Daoy (cell line): ENCODE measurements at places on chromosomes 5 and 9. TPM values are rescaled to one million over a fixed set of nuclear protein-coding genes. Genes with fewer than 3 reads are reported as not detected.

The PLAC8L1 gene
- total RNA-seq: 0.83 and 0.91 TPM in 2 replicates

The NR4A3 gene
- 0.17 and 0.24 TPM in 2 replicates for total RNA-seq

GRCh38 chr9:38361473-38361850, 31.0 kb upstream of the ALDH1B1 start:
- DNase-seq: no peak

- peak; percentile 92 for DNase-seq
Observed at GRCh38 chr9:124281931-124282371, 24.2 kb downstream of the NEK6 start.

DNA sequence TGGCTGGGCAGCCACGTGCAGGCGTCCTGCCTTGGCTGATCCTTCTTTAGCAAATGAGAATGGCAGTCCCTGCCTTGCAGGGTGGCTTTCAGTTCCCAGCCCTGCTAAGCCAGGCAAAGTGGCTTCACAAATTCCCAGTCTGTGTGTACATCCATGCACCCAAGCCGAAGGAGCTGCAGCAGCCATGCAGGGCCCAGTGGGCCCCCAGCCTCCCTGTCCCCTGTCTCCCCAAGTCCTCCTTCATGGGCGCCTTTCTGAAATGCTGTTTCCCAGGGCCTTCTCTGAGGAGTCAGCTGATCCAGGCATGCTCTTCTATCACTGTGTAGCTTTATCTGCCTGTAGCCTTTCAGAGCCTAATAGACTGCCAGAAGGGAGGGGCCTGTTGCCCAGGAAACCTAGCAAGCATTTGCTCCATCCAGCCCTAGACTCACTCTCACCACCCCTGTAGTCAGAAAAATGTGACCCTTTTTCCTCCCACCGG, 47.4 kb upstream of the SHC3 start:
- no peak for DNase-seq

DNA sequence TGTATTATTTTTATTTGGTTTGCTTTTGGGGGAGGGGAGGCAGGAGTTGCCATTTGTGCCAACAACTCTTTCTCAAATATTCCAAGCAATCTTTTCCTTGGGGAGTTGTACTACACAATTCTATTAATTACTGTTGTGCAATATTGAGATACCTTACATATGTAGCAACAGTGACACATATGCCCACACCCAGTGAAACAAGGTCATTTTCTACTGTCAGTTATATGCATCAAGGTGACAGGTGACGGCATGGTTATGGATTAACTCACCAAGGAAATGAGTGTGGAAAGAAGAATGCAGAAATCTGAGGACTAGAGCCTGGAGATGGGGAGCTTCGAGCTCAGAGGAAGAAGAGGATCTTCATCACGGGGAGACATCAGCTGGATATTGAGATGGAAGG, 17.9 kb upstream of the MSMP start:
- DNase-seq: no peak

DNA sequence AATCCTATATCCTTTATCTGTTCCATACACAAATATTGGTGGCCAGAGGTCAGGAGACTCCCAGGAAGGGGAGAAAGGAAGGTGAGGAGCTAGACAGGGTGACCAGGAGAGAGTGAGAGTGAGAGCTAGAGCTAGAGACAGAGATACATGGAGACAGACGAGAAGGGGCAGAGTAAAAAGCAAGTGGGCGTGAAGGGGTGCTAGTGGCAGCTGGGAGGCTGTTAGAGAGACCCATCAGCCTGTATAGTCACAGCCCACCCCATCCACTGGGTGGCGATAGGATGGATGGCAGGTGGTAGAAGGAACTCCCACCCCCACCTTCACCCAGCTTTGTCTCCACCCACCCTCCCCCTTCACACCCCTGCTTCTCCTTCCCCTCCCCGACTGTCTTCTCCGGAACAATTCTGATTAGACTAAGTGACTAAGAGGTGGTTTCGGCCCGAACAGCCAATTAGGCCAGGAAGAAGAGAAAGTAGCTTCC, 32.8 kb downstream of the PCDH1 start:
- DNase-seq: peak; percentile 44
